ENCODE measurements at places on chromosomes 6 and 20.

DNA sequence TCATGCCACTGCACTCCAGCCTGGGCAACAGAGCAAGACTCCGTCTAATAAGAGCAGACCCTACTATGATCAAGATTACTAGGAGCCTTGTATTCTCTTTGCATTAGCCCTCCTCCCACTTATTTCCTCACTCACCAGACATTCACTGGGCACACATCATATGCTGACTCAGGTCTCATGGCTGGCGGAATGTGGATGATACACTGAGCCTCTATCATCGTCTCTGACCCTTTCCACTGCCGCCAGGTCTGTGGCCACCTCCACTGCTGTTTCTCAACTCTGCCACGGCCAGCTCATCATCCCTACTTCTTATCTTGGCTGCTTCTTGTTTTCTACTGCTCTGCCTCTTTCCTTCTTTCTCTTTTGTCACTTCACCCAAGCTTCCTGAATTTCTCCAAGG lies 161.0 kb downstream of the BACH2 start:
- DNase-seq = no peak

DNA sequence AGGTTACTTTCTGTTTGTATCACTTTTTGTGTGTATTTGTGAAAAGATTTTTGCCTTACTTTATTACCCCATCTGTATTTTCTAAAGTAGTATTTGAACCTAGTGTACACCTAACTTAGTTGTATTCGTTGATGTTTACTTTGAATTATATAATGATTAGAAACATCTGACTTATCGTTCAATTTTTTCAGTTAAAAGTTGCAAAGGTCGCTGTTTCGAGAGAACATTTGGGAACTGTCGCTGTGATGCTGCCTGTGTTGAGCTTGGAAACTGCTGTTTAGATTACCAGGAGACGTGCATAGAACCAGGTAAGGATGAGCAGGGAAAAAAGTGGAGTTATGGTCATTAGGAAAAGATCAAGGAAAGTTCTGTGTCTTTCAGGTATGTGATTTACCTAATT lies 42.0 kb downstream of the ENPP1 start:
- no peak for DNase-seq

GRCh38 chr6:76120302-76120701 lies 47.8 kb upstream of the IMPG1 start:
- DNase-seq = no peak

- no peak for DNase-seq
These were observed 789.7 kb downstream of the FRK start for GRCh38 chr6:115270953-115271352.

DNA sequence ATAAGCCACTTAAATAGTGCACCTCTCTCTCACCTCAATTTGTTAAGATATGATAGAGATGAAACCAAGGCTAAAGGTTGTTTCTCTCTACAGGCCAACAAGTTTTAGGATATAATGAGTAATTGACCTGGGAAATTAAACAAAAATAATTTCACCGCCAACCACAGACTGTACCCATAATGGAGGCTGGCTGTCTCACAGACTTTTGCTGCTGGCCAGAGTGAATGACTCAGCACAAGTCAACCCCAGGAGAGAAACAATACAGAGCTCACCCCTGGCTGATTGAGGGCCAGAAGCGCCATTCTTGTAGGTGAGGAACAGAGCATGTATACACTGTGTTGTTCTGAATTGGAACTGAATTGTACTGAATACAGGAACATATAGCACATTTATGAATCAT lies 99.9 kb downstream of the CAP2 start:
- DNase-seq = no peak

DNA sequence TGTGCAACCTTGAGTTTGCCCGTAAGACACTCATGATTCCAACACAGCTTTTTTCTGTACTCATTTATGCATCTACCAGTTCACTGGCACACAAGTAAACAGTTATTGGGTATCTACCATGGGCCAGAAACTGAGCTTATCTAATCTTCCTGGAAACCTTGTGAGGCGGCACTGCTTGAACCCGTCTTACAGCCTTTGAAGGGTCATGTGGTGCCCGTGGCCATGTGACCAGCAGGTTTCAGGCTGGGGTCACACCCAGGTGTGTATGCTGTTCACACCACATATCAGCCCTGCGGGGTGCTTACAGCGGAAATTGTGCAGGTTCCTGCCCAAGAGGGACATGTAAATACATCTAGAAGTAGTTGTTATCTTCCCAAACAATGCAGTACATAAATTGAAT lies 6.1 kb downstream of the THBD start:
- no peak for DNase-seq

DNA sequence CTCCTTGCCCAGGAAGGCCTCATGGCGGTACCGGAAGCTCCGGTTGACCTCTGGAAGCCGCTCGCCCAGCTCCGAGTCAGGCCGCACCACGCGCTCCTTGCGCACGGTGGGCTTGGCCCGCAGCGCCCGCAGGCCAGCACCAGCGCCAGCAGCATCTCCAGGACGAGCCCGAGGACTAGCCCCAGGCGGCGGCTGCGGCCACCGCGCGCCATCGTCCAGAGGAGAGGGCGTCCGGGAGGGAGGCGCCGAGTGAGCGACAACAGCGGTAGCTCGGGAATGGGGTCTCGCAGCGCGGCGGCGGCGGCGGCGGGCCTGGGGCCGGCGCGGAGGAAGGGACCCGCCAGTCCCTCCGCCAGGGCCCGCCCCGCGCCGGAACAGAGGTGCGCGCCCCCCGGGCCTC lies 27.6 kb upstream of the CGA start:
- no peak for DNase-seq
